ENCODE measurements at places on chromosomes 6 and 20.

- DNase-seq = no peak
Observed at GRCh38 chr20:2767768-2768631, 32.4 kb downstream of the CPXM1 start.

- DNase-seq = no peak
Observed at GRCh38 chr6:30887901-30888815, 3.8 kb downstream of the DDR1 start.

- no peak for DNase-seq
Observed at GRCh38 chr6:14170128-14170527, 52.6 kb downstream of the CD83 start.

DNA sequence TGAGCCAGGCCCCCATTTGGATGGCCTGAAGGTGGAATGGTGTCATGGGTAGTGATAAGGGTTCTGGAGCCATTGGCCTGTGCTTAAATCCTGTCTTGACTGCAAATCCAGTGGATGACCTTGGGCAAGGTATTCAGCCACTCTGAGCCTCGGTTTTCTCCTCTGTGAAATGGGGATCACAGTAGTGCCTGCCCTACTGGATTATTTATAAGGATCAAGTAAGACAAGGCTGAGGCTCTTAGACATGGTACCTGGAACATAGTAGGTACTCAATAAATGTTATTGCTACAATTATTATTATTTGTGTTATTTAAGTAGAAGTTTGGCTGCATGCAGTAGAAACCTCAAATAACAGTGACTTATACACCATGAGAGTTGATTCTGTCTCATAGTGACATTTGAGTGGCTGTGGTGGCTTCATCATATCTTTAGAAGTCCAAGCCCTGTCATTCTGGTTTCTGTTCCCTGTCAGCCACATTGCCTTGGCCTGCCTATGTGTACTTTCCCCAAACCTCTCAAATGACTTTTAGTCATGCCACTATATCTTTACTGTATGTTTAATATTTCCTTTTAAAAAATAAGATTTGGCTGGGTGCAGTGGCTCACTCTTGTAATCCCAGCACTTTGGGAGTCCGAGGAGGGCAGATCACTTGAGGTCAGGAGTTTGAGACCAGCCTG is 37.6 kb upstream of the CHMP4B start:
- DNase-seq = no peak

Measured in Karpas-422 (cell line).